Activated T-helper 1 cell treated with Interleukin-2 at 50 U/mL for 16 hours (primary cell): ENCODE measurements at places on chromosomes 6 and 20.

- DNase-seq: no peak
Measured at GRCh38 chr20:49561256-49561655, 6.7 kb downstream of the PTGIS start.

DNA sequence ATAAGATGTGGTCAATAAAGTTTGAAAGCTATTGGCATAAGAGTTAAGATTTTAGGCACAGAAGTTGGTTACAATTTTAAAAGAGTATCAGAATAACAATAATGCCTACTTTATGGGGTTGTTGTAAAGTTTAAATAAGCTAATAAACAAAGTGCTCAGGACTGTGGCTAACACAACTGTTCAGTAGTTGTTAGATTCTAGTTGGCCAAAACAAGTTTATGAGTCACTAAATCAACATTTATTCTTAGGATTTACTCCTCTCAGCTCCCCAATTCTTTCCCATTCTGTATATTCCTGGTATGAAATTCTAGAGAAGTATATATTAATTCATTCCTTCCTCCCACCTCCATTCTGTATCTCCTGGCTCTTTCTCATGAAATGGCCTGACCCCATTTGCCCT is 14.5 kb downstream of the RMND1 start:
- DNase-seq: no peak

- no peak for DNase-seq
Measured at GRCh38 chr6:150220634-150221551, 78.0 kb downstream of the PPP1R14C start.

DNA sequence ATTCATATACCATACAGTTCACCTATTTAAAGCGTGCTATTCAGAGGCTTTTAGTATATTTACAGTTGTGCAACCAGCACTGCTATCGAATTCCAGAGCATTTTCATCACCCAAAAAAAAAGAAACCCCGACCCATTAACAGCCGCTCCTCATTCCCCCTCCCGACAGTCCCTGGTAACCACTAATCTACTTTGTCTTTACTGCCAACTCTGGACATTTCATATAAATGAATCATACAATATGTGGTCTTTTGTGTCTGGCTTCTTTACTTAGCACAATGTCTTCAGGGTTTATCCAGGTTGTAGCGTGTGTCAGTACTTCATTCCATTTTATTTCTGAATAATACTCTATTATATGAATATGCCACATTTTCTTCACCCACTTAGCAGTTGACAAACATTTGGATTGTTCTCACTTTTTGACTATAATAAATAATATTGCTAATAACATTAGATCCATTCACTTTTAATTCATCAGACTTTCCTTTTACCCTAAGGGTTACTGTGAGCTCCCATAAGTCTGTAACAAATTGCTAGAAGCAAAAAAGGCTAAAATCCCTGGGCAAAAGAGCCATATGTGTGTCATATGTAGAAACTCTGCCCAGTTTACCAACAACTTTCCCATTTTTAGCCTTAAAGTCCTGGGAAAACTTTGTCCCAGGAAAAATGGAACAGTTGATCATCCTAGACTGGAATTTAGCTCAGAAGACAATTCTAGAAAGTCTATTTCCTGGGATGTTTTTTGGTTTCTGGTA is 23.2 kb upstream of the ROS1 start:
- no peak for DNase-seq

GRCh38 chr6:91886183-91886795 is 1299.4 kb upstream of the MAP3K7 start:
- DNase-seq: no peak

DNA sequence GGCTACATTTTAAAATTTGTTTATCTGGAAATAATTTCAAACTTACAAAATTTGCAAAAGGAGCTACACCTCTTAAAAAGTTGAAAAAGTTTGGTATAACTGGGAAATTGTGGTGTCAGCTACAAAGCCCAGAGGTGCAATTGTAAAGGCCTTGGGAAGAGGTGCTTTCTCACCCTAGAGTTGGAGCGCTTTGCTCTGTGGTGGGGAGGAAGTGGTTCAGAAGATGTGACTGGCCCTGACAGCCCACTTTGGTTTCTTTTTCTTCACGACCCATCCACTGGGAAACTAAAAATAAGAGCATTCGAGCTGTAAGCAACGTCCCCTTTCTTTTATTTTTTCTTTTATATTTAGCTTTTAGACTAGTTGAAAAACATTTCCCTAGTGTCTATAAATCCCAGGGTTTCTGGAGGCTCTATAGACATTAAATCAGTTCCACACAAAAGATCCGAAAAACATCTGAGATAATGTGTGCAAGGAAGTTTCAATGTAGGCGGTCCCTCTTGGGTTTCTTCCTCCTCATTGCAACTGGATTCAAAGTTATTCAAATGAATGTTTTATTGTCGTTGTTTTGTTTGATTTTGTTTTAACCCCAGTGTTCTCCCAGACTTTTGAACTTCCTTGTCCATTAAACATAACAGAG is 397.8 kb downstream of the KIF16B start:
- no peak for DNase-seq

DNA sequence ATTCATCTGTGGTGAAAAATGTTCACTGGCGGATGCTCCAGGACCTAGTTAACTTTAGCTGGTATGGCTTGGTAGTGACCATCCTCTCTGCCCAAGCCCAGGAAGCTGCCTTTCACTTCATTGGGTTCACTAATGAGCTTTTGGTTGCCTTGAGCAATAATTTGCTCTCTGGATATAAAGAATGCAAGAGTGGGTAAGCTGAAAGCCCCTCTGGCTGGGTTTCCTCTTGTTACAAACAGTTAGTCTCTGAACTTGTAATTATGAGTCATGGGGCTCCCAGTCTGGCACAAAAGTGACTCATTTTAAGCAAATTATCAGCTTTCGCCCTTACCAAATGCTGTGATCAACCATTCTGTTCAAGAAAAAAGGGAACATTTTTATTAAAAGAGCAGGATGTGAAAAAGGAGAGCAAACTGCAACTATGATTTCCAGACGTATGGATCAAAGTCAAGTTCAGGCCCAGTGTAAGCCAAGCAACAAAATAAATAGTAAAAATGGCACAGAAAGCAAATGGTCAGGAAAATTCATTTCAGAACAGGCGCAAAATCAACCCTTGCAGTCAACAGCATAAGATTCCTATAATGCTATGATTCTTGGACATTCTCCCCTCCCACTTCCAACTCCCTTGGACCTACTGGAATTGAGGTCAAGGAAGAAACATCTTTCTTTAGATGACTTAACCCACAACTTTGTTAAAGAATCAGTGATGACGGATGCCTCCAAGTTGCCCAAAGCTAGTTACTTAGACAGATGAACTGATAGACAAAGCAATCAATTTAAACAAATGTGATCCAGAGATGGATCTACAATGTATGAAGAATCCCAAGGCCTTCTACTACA is 130.0 kb upstream of the KCNK16 start:
- DNase-seq: no peak

DNA sequence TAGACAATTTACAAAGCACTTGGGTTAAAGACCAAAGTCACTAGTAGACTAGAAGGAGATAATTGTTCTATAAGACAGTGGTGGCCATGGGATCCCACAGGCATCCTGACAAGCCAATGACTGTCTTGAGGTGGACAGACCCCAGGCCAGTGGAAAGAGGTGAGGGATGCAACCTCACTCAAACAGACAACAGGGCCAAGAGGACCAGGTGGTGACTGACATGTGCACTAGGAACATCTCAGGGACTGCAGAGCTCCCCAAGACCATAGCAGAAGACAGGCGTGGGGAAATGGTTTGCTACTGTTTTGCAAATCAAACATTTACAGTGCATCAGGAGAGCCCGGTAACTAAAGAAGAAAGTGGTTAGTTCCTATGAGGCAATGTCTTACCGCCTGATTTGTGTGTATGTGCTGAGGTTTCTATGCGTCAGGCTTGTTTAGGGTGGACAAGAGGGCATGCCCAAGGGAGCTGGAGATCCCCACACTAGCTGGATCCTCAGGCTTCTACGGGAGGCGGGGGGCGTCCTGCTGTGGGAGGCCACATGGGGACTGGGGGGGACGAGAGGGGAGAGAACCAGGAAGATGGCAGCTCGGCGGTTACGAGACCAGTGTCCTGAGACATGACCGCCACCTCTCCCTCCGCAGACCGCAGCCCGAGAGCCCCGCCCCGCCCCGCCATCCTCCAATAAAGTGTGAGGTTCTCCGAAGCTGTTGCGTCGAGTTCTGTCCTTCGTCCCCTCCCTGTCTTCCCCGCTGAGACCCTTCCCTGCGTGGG is 623 bp upstream of the MRPS26 start:
- no peak for DNase-seq

DNA sequence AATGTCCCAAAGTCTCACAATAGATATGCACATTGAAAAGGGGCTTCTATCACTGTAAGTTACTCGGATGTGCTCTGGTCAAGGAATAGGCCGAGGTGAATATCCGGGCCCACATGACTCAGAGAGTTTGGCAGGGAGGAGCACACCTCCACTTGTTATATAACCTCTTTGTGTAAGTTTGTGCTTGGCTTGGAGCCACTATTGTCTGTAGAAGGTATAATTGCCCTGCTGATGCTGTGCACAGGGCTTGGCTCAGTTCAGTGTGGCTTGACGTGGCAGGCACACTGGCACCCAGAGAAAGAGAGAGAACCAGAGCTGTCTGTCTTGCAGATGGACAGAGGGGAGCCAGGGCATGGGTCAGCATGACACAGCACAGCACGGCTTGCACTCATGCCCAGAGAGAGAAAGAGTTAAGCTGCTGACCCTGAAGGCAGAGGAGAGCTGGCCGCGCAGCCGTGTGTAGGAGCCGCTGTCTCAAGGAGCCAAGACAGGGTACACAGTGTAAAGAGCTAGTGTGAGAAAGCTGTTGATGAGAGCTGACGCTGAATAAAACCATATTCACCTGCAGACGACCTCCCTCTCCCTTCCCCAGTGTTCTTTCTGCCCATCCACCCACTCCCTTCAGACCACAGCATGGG is 482.5 kb downstream of the C6orf118 start:
- no peak for DNase-seq

- DNase-seq: no peak
Measured at GRCh38 chr20:11797156-11797555, 120.5 kb upstream of the BTBD3 start.

- no peak for DNase-seq
Measured at GRCh38 chr20:62426699-62427131, 624 bp downstream of the RBBP8NL start.

DNA sequence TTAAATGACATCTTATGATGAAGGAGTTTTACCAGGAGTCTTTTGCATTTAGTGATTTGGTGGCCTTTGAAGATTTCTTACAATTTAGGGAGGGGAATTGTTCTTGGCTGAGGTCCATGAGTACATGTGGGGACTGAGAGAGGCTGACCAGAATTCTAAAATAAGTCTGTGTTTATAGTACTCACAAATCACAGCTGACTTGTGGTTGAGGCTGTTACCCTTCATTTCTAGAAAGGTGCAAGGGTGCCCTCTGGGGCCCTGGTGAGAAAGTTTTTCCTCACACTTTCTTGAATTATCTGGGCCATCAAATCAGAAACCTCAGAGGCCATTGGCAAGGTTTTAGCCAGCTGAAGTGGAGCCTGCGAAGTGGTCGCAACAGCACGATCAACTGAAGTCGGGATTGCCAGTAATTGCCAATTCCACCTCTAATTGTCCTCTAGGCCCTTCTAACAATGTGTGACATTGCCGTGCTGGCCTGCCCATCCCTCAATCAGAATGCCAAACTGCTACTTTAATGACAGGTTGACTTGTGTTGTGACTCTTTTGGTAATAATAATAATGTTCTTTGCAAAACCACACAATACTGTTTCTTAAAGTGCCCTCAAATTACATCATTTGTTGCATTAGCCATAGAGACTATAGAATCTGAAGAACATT is 221.6 kb downstream of the OGFRL1 start:
- DNase-seq: no peak

DNA sequence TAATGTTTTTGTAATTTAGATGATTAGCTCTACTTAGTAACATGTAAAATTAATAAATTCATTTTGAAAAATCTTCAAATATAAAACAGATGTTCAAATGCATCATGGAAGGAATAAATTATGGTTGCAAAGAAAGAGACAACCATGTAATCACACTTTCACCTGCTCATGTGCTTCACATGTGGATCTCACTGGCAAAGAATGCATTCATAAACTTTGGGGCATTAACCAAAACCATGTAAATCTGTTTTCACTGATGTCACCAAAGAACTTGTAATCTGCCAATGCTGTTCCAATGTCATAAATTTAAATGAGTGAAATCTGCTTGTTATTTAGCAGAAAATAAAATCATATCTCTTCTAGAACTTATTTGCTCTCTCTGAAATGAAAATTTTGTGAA is 142.7 kb downstream of the TENT5A start:
- no peak for DNase-seq

DNA sequence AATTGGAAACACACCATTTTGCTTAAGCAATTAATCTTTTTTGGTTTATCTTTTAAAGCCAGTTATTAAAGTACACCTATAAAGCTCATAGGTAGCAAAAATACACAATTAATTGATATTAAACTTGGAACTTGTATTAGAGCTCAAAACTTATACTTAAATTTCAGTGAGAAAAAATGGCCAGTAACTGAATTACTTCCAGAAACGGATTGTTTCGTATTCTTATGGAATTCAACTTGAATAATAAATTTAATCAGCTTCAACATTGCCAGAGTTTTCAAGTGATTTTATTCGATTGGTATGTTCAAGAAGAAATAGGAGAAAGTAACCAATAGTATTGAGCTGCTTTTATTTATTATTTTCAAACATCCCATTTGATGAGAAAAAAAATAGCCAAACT is 112.7 kb upstream of the PDE10A start:
- DNase-seq: no peak

DNA sequence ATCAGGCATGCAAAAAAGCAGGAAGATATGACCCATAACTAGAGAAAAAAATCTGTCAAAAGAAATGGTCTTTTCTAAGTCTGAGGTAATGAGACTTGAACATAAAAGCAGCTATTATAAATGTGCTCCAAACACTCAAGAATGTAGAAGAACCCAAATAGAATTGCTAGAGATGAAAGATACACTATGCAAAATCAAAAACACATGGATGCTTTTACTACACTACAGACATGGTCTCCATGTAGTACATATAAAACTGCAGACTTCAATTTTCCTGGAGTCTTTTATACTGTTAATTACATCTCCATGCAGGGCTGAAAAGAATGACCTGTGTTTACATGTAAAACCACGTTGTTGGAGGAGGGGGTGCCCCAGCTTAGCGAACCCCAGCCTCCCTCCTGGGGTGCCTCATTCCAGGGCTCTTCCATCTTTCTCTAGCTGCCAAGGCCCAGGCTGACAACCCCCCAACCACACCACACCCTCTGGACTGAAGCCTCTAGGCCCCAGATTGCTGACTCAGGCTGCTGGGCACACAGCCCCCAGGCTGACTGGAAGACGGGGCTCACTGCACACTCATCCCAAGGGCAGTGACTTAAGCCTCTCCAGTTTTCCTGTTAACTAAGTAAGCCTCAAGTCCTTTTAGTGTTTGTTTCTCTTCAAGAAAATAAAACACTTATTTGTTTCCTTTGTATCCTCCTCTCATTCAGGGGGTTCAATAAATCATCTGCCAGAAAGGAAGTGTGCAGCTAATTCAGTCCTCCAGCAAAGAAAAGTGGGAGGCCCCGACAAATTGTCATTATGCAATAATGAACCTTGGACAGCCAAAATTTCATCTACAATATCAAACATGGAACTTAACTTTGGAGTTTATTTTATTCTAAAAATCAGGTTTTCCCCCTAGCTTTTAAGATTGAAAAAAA is 26.0 kb upstream of the PLAGL1 start:
- DNase-seq: no peak
